ENCODE measurements at places on chromosomes 6 and 20. TPM values are rescaled to one million over a fixed set of nuclear protein-coding genes. Genes with fewer than 3 reads are reported as not detected.

Gene RAD21L1
- total RNA-seq: 0.25 TPM

GRCh38 chr6:4743926-4744325 lies 32.3 kb upstream of the CDYL start:
- no peak for DNase-seq

Gene HSPA12B
- total RNA-seq: not detected

Gene DACT2
- total RNA-seq: not detected

DNA sequence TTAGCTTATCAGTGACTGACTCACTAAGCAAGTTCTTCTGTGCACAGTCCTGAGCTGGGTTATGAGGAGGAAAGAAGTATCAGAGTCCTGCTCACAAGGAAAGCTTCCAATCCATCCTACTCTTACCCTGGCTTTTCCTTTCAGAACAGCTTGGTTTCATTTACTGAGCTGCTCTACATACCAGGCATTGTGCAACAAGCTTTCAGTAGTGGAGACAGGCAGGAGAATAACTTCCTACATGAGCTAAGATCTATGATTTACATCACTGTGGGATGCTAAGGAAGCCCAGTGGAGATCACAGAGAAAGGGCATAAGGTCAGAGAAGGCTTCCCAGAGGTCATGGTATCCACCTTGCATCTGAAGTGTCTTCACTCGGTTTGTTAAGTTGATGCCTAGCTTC lies 144.5 kb downstream of the MAP3K7 start:
- no peak for DNase-seq

Gene AVP
- total RNA-seq: not detected

- DNase-seq: no peak
Measured at GRCh38 chr6:10668126-10668917, 26.1 kb downstream of the C6orf52 start.

DNA sequence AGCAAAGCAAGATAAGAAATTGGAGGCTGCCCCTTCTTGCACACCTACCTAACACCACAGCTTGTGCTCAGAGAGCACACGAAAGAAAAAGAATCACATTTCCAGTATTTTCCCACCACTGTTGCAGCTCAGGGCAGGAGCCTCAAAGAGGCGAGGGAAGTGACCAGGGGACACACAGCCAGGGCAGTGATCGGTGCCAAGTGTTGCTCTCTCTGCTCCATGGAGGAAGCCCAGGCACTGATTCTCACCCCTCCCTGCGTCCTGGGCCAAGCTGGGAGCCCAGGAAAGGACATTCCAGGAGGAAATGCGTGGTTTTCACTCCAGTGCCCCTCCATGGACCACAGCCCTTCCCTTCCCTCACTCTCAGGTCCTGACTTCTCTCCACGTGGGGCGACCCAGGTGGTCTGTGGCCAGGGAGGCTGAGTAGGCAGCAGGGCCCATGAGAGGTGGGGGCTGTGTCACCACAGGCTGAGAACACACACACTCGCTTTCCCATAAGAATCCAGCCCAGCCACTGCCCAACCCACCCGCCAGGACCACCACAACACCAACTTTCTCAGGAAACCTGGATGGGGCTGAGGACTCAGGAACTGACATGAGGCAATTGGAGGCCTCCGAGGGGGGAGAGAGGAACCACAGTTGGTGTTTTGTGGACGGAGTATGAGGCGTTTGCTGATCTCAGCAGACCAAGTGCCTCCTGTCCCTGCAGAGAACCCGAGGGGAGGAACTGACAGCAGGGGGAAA lies 81.7 kb upstream of the MAFB start:
- DNase-seq: no peak

DNA sequence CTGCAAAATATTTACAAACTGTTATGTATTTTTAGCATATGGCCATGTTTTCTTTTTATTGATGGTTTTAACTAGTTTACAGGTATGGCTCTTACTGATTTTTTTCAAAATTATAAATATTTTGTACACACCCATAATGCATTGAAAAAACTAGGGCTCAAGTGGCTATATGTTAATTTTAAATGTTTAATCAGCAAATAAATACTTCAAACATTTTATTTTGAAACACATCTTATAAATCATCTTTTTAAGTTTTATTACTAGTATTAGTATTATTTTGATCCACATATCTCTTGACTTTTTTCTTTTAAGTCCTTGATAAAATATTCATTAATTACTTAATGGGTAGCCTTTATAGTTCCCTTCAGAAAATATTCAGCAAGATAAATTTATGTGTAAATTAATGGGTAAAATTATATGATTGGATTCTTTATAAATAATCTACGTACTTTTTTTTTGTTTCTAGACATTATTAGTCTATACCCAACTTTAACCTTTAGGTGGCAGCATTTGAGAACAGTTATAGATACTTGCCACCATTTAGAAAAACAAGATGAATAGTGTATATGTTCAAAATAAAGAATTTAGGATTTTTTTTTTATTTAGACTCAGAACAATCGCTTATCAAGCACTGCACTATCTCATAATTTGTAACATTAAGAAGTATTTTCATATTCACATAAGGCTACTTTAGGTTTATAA lies 241.9 kb downstream of the ADGRB3 start:
- peak; percentile 2 for DNase-seq

- DNase-seq: no peak
Measured at GRCh38 chr6:3340894-3341293, 82.1 kb downstream of the PSMG4 start.

Gene SYNDIG1
- total RNA-seq: not detected

DNA sequence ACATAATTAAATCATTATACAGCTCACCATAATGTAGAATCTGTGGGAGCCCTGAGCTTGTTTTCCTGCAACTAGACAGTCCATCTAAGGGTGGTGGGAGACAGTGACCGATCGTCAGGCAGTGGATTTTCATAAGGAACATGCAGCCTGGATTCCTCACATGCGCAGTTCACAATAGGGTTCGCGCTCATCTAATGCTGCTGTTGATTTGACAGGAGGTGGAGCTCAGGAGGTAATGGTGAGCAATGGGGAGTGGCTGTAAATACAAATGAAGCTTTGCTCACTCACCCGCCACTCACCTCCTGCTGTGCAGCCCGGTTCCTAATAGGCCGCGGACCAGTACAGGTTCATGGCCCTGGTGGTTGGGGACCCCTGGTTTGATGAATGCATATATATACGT lies 141.5 kb downstream of the TBC1D7 start:
- no peak for DNase-seq
